ENCODE measurements at places on chromosomes 5 and 9. TPM values are rescaled to one million over a fixed set of nuclear protein-coding genes. Genes with fewer than 3 reads are reported as not detected.
A peak's percentile ranks its signal among the peaks of the same experiment; 100 is the strongest.

BAAT gene
- 0.07 TPM for total RNA-seq

OBP2B gene
- not detected for total RNA-seq

EPB41L4B gene
- total RNA-seq: 11.2 TPM

DNA sequence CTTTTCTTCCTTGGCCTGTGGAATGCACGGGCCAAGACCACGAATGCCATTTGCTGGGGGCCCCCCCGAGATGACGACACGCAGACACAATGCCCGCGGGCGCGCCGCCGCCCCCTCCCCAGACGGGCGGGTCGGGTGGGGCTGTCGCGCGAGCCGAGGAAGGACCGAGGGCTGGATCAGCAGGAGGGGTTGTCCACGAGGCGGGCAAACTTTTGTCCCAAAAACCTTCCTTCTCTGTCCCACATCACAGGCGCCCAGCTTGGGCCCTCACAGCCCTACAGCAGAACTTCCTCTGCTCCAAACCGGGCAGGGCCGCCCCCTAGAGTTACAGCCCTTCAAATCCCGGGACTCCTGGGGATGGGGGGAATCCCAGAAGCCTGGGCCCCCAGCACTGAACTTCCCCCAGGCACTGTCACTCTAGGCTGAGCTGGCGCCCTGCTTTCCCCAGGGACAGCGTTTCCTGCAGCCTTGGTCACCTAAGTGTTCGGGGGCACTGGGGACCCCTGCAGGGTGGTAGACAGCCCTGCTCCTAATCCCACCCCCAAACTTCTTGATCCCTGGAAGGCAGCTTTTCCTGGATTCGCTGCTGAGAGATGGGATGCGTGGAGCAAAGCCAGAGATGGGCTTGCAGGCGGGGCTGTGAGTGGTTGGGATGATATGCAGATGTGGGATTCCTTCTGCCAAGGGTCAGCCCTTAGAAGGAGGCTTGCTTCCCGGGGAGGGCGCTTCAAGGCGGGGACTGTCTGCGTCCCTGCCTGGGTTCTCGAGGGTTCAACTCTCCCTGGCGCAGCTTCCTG lies 980 bp downstream of the COL5A1 start:
- DNase-seq: peak; percentile 18
- H3K36me3 ChIP-seq: no peaks in the 10 kb centered on the region
- no peak overlapping the region for H3K27ac ChIP-seq
- peaks cover 18% of the 10 kb centered on the region for H3K4me1 ChIP-seq
- peak overlapping the region; percentile 69 for H3K4me3 ChIP-seq
- no peaks in the 10 kb centered on the region for H3K27me3 ChIP-seq

DNA sequence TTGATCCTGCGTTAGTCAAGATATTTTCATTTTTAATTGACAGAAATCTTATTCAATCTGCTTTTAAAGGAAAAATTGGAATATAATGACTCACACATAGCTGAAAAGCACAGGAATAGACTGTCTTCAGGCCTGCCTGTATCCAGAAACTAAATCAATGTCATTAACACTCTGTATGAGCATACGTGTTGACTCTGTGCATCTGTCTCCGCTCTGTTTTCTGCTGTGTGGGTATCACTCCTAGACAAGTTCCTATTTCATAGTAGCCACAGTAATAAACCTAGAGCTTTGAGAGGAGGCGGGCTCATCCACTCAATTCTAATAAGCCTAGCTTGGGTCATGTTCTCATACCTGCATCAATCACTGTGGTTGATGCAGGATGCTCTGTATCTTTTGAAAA lies 267.6 kb downstream of the KCTD16 start:
- no peaks in the 10 kb centered on the region for H3K4me1 ChIP-seq
- no peaks in the 10 kb centered on the region for H3K36me3 ChIP-seq
- H3K4me3 ChIP-seq: no peak overlapping the region
- no peak for DNase-seq
- H3K27ac ChIP-seq: no peak overlapping the region
- H3K27me3 ChIP-seq: no peaks in the 10 kb centered on the region

MEIKIN gene
- total RNA-seq: not detected

GRCh38 chr5:133957591-133957990 lies 10.8 kb downstream of the C5orf15 start:
- no peaks in the 10 kb centered on the region for H3K27me3 ChIP-seq
- DNase-seq: no peak
- H3K4me3 ChIP-seq: no peak overlapping the region

TAS2R1 gene
- total RNA-seq: not detected

MELK gene
- 40.8 TPM for total RNA-seq

- no peak overlapping the region for H3K4me3 ChIP-seq
- H3K27ac ChIP-seq: no peak overlapping the region
- DNase-seq: no peak
- no peaks in the 10 kb centered on the region for H3K27me3 ChIP-seq
Measured at GRCh38 chr5:123478546-123478945, 33.4 kb upstream of the CSNK1G3 start.

DIRAS2 gene
- total RNA-seq: not detected

- no peak overlapping the region for H3K4me3 ChIP-seq
- H3K27me3 ChIP-seq: no peaks in the 10 kb centered on the region
- DNase-seq: no peak
- no peaks in the 10 kb centered on the region for H3K4me1 ChIP-seq
Measured at GRCh38 chr5:30390095-30390494, 803.4 kb upstream of the CDH6 start.

Measured in PC-3 (cell line).